ENCODE measurements at places on chromosomes 7 and 10.

GRCh38 chr10:95330966-95331453, 40.2 kb upstream of the PDLIM1 start:
- no peak for DNase-seq

GRCh38 chr7:131039836-131040235, 287.8 kb upstream of the MKLN1 start:
- DNase-seq = no peak

GRCh38 chr10:27998178-27998953, 513 bp downstream of the ODAD2 start:
- no peak for DNase-seq

DNA sequence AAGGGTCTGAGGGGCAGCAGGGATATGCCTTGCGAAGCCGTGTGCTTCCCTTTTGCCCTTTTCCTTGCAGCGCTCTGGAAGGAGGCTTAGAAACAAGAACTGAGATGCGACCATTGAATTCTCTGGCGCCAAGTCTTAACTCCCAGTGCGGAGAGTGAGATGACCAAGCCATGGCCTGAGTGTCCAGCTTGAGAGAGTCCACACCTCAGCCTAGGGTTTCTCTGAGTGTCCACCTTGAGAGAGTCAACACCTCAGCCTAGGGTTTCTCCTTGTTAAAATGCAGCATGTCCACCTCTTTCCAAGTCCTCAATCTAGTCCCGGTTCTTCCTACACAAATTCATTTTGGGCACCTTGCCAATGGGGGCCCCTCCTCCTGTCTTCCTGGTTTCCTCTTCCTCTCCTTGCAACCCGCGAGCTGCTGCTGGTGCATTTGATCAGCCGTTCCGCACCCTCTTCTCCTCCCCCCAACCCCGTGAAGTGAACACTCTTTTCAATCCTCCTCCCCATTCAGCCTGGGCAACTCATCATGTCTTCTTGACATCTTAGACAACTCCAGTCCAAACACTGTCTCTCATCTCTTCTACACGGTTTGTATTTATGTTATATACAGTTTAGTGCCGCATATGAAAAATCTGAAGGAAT, 178.2 kb upstream of the PITRM1 start:
- DNase-seq = no peak

- DNase-seq = no peak
Measured at GRCh38 chr7:121436688-121437087, 40.6 kb upstream of the FAM3C start.

- no peak for DNase-seq
Measured at GRCh38 chr7:8321312-8321711, 59.3 kb upstream of the ICA1 start.

- no peak for DNase-seq
Measured at GRCh38 chr7:157703534-157704195, 366.9 kb downstream of the DNAJB6 start.

GRCh38 chr7:4085937-4086691, 596.0 kb upstream of the FOXK1 start:
- DNase-seq = no peak

GRCh38 chr7:87083865-87084519, 24.5 kb upstream of the ELAPOR2 start:
- no peak for DNase-seq

DNA sequence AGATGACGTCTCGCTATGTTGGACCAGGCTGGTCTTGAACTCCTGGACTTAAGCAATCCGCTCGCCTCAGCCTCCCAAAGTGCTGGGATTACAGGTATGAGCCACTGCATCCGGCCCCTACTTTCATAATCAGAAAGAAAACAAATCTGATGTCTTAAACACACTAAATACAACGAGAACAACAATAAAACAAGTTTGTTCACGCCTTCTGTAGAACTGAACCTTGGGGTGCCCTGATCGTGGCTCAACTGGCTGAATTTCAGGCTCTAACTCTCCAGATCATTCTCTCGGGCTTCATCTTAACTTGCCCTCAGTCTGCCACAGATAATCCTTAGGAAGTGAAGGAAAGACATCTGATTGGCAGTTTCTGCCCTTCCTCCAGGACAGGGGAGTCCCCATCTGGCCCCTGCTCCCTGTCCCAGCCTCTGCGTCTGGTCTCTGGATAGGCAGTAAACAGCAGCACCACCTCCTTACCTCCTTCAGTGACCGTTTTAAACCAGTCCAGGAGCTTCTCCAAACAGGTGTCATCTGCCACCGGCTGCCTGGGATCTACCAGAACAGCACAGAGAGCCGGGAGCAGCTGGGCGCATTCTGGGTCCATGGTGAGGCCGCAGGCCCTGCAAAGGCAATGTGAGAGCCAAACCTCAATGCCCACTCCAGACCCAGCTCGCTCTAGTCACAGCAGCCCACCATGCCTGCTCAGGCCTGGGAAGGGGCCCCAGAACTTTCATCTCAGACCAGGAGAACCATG, 1.3 kb downstream of the BRAT1 start:
- DNase-seq = no peak

GRCh38 chr7:79806161-79806734, 328.4 kb upstream of the GNAI1 start:
- DNase-seq = no peak

- no peak for DNase-seq
Measured at GRCh38 chr10:61486738-61487396, 33.7 kb upstream of the TMEM26 start.

DNA sequence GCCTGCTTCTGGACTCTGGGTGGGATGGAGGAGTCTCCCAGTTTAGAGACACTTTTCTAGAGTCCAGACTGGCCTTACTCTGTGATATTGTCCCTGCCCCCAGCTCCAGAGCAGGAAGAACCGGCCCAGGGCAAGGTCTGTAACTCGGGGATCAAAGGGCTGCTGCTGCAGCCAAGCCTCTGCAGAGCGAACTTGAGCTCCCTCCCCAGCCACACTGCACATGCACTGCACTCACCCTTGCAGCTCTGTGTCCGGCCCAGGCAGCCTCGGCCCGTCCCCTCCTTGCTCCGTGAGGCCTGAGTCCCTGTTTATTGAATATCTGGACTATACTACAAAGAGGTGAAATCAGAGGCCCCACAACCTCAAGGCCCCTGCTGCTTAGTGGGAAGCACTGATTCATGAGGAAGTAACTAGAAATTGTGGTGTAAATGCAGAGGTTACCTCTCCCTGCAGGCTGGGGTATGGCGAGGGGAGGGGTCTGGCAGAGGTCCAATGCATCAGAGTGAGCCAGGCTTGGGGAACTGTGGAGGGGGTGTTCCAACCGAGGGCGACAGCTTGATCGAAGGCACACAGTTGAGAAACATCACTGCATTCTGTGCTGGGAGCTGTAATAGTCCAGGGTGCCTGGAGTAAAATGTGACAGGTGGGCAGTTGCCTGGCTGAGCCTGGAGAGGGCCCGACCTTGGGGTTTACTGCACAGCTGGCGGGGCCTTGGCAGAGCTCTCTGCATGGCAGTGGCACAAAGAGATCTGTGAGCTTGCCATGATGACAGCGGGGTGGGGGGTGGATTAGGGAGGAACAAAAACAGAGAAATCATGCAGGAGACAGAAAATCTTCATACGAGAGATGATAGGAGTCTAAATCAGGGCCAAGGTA, 49.1 kb downstream of the AOC1 start:
- no peak for DNase-seq

GRCh38 chr7:52431082-52431815, 604.2 kb upstream of the POM121L12 start:
- DNase-seq = no peak

- peak; percentile 53 for DNase-seq
Measured at GRCh38 chr10:28663576-28664368, 13.5 kb upstream of the BAMBI start.

GRCh38 chr10:132062641-132063390, 2.9 kb upstream of the JAKMIP3 start:
- DNase-seq = no peak

DNA sequence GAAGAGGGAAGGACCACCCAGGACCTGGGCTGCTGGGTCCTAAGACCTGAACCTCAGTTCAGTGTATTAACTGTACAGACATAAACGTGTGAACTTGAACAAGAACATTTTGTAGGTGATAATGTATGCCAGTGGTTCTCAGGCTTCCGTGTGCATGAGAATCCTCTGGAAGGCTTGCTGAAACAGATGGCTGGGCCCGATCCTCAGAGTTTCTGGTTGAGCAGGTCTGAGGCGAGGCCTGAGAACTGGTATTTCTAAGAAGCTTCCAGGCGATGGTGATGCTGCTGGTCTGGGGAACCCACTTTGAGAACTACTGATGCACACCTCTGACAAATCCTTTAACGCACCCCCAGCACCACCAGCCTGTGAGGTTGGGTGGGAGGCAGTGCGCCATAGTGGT, 70.4 kb downstream of the CDH23 start:
- DNase-seq = no peak

DNA sequence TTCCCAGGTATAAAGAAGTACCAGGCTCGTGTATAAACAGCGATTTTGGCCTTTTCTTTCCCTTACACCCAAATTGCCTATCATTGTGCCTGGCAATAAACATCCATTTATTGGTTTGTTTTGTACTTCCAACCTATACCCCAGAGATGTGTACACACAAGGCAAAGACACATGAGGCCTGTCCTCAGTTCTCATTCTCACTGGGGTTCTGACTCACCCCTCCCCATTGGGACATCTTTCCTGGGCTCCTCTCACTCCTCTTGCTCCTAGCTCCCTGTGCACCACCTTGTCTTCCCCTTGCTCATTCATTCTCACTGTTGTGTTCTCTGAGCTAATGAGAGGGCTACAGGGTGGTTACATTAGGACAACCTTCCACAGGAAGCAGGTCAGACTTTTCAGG, 240.7 kb downstream of the ANK3 start:
- no peak for DNase-seq

GRCh38 chr10:6401558-6402348, 178.3 kb downstream of the PRKCQ start:
- peak; percentile 58 for DNase-seq

DNA sequence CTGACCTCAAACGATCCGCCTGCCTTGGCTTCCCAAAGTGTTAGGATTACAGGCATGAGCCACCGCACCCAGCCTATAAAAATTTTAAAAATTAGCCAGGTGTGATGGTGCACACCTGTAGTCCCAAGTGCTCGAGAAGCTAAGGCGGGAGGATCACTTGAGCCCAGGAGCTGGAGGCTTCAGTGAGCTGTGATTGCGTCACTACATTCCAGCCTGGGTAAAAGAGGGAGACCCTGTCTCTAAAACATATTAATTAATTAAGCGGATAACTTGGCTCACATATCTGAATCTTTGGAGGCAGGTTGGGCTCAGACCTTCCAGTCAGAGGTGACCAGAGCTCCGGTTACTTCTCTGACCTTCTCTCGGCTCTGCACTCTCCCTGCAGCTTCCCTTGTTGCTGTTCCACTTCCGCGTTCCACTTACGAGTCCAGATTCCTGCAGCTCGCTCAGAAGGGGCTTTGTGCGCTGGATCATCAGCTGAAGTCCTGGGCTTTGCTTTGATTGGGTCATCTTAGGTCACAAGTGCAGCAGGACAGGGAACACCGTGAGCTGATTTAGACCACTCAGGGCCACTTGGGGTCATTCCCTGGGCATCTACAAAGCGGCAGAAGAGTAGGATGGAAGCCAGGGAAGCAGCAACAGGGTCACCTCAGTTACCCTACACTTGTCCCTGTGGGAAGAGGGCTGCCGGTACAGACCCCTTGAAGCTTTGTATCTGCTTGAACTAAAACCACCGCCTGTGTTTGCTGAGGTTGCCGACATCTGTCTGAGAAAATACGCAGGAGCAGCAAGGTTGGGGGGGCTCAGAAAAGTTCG, 2.0 kb upstream of the ARPC1B start:
- no peak for DNase-seq

- DNase-seq = peak; percentile 43
Measured at GRCh38 chr7:121562259-121562658, 166.2 kb upstream of the FAM3C start.

GRCh38 chr10:4710858-4711257, 115.1 kb upstream of the AKR1E2 start:
- DNase-seq = no peak

DNA sequence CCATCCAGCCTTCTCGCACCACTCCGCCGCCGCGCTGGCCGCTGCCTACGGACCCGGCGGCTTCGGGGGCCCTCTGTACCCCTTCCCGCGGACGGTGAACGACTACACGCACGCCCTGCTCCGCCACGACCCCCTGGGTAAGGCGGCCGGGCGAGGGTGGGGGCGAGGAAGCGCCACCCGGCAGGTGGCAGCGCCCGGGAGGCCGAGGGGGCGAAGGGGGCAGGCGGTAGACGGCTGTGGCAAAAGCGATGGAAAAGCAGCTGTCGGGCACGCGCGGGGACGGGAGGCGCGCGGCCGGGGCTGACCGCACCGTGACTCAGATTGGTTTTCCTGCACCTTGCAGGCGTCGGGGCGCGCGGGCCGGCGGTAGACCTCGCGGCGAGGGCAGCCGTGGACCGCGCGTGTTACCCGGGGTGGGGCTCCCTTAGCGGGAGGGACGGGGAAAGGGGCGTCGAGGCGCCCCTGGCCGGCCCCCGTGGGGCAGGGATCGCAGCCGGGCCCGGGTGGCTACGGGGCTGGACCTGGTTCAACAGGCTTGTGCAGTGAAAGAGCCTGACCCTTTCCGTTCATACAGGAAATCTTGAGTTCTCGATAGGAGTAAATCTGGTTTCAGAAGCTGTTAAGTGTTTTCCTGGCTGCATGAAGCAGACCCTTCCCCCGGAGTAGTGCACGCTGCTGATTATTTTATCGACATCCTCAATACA, 608 bp downstream of the HHEX start:
- DNase-seq = no peak

DNA sequence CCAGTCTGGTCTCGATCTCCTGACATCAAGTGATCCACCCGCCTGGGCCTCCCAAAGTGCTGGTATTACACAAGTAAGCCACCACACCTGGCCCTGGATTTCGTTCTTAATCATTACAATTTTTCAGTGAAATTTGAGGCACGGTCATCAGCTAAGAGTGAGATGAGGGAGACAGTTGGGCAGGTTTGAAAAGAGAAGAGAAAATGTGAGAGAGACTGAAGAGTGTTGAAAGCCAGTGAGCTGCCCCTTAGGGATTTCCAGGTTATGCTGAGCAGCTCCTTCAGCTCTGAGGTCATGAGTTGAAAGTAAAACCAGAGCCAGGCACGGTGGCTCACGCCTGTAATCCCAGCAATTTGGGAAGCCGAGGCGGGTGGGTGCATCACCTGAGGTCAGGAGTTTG, 5.9 kb upstream of the UPF2 start:
- no peak for DNase-seq

DNA sequence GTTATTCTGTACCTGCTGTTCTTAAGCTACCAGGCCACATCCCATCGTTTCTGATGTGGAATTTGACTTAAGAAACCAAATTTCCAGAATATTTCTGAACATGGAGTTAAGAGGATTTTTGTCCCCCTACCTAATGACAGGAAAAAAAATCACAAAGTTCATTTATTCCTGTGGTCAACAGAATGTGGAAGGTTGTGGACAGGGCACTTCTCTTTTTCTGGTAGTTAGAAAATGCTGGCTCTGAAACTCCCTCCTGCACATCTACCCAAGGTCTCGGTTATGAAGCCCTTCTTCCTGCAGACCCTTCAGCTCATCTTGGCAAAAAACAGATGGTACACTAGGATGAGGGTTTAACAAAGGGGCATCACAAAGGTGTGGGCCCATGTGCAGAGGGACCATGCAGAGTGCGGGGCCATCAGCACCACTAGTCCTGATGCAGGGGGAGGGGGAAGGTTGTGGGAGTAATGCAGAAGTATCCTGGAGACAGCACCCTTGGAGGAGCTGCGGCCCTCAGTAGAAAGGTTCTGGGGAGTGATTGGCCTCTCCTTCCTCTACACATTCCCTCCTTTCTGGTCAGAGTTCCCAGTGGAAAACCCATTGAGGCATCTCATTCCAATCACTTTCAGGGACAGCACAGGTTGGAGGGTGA, 9.8 kb downstream of the ALOX5 start:
- DNase-seq = no peak

GRCh38 chr10:124672181-124672638, 72.0 kb downstream of the FAM53B start:
- no peak for DNase-seq

- DNase-seq = no peak
Measured at GRCh38 chr7:32580646-32581045, 85.4 kb downstream of the AVL9 start.
